Upper lobe of left lung (tissue), 6 donors: ENCODE measurements at places on chromosomes 5 and 9. TPM values are rescaled to one million over a fixed set of nuclear protein-coding genes. Genes with fewer than 3 reads are reported as not detected.

GRCh38 chr5:157624144-157624543 lies 28.1 kb downstream of the SOX30 start:
- no peaks in the 10 kb centered on the region for H3K27me3 ChIP-seq
- no peak overlapping the region for H3K27ac ChIP-seq
- no peak overlapping the region for H3K4me3 ChIP-seq
- no peak for DNase-seq
- H3K36me3 ChIP-seq: no peaks in the 10 kb centered on the region

- H3K27ac ChIP-seq: no peak overlapping the region
- no peaks in the 10 kb centered on the region for H3K36me3 ChIP-seq
- DNase-seq: no peak
Observed at GRCh38 chr9:14215614-14216013, 98.3 kb downstream of the NFIB start.

DNA sequence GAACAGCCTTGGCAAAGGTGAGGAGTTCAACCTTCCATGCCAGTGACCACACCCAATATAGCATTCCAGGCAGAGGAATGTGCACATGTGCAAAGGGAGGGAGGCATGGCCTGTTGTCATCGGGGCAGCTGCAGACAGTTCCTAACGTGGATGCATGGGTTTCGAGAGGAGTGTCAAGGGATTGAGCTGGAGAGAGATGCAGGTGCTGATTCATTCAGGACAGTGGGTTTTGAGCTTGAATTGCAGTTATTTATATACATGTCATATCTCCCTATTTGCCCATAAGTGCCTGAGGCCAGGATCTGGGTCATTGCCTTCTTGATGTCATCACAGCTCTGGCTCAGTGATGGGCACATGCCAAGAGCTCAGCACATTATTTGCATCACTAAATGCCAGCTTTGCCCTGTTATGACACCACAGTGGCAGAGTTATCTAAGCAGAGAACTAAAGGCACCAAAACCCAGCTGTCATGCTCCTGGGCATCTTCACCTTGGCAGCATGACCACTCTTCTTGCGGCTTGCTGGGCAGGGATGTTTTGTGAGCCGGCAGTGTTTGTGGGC lies 278.0 kb downstream of the NTRK2 start:
- no peaks in the 10 kb centered on the region for H3K4me1 ChIP-seq
- no peak for DNase-seq
- H3K4me3 ChIP-seq: no peak overlapping the region
- no peaks in the 10 kb centered on the region for H3K36me3 ChIP-seq
- H3K27me3 ChIP-seq: no peaks in the 10 kb centered on the region

DNA sequence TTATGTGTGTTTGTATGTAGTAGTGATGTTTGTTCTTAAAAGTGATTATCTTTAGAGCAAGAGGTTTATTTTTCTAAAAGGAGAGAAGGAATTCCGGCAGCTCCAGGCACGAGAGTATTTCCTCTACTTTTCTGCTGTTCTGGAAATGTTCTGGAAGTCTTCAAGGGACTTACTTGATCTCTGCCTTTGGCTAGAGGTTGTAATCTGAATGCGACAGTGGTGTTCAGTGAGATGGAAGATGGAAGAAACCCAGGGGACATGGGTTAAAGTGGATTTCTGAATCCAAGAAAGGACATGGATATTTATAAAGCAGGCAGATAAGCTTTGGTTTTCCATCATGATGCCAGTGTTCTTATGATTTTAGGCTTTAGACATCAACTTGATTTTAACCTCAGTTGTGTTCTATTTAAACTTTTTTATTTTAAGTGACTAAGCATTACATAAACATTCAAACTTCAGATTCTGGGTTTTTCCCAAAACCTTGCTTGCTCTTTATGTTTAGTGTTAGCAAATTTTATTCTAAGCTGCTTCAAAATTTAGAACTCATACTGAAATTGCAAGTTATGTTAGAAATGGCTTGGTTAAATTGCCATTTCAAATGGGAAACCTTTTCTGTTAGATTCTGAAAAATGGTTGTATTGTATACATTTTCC lies 3.6 kb downstream of the GPR21 start:
- no peak overlapping the region for H3K27ac ChIP-seq
- peaks cover 13% of the 10 kb centered on the region for H3K36me3 ChIP-seq
- H3K4me3 ChIP-seq: no peak overlapping the region
- no peak for DNase-seq

- H3K27me3 ChIP-seq: no peaks in the 10 kb centered on the region
- no peaks in the 10 kb centered on the region for H3K4me1 ChIP-seq
- DNase-seq: no peak
- H3K27ac ChIP-seq: no peak overlapping the region
- no peaks in the 10 kb centered on the region for H3K36me3 ChIP-seq
Observed at GRCh38 chr9:18294229-18294628, 179.7 kb upstream of the ADAMTSL1 start.

- H3K4me3 ChIP-seq: no peak overlapping the region
- no peaks in the 10 kb centered on the region for H3K36me3 ChIP-seq
- no peak overlapping the region for H3K27ac ChIP-seq
Observed at GRCh38 chr5:73496984-73497457, 1.2 kb upstream of the BTF3 start.

DNA sequence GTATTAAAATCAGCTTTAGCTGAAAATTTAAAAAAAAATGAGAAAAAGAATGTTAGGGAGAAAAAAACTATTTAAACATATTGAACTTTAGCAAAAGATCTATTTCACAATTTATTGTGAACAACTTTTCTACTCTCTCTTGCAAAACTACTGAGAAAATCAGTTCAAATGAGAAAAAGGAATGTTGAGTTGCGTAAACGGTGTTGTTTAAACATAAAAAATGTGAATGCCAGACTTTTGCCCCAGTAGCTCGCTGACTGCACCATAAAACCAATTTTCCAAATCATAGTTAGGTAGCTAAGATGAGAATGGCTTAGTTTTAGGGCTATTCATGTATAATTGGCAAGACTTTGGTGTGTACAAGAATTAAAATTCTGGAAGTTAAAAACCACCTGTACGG lies 13.4 kb upstream of the RAD23B start:
- H3K4me3 ChIP-seq: peak overlapping the region; percentile 8
- H3K27me3 ChIP-seq: no peaks in the 10 kb centered on the region
- no peak overlapping the region for H3K27ac ChIP-seq
- DNase-seq: no peak
- H3K36me3 ChIP-seq: no peaks in the 10 kb centered on the region

The ZCCHC10 gene
- total RNA-seq: 16.3 TPM

The SLC4A9 gene
- 0.17 TPM for total RNA-seq
